Stomach (tissue), 19 donors: ENCODE measurements at places on chromosomes 2 and 18. TPM values are rescaled to one million over a fixed set of nuclear protein-coding genes. Genes with fewer than 3 reads are reported as not detected.

DPP10 gene
- polyA plus RNA-seq = 1.1 TPM

COL4A4 gene
- 0.50 TPM for polyA plus RNA-seq

SH2D6 gene
- polyA plus RNA-seq = 2.3 TPM

HAAO gene
- polyA plus RNA-seq = 4.0 TPM

SCTR gene
- 7.0 TPM for polyA plus RNA-seq
